ENCODE measurements at places on chromosomes 13 and 19.

- DNase-seq = no peak
Observed at GRCh38 chr19:3798137-3798536, 12.0 kb upstream of the MATK start.

DNA sequence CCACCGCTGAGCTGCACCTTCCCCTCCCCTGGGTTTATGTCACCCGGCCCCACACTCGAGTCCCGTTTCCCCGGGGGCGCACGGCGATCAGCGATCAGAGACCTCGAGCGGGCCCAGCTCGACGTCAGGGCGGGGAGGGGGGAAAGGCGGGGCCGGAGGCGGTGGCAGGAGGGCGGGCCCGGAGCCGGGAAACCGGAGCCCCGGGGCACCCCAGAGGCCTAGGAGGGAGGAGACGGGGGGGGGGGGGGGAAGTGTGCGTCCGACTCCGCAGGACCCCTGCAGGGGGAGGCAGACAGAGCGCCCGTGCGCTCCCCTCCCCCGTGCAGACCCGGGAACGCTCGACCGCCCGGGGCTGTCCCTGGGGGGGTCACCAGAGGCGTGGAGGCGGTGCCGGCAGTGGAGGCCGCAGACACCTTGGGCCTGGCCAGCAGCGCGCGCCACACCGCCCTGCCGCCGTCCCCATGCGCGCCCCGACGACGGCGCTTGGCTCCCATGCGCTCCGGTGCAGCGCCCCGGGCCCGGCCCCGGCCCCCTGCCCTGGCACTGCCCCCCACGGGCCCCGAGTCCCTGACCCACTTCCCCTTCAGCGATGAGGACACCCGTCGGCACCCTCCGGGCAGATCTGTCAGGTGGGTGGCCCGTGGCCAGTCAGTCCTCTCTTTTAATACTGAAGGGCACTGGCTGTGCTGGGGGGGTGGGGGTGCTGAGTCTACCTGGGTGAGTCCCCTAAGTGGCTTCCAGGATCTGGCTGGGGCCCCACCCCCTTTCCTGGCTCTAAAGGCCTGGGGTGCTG lies 11.8 kb downstream of the PDE4A start:
- no peak for DNase-seq

GRCh38 chr19:30556230-30556711 lies 184.1 kb downstream of the ZNF536 start:
- no peak for DNase-seq

GRCh38 chr13:99334221-99334620 lies 27.0 kb upstream of the GPR183 start:
- DNase-seq = no peak

DNA sequence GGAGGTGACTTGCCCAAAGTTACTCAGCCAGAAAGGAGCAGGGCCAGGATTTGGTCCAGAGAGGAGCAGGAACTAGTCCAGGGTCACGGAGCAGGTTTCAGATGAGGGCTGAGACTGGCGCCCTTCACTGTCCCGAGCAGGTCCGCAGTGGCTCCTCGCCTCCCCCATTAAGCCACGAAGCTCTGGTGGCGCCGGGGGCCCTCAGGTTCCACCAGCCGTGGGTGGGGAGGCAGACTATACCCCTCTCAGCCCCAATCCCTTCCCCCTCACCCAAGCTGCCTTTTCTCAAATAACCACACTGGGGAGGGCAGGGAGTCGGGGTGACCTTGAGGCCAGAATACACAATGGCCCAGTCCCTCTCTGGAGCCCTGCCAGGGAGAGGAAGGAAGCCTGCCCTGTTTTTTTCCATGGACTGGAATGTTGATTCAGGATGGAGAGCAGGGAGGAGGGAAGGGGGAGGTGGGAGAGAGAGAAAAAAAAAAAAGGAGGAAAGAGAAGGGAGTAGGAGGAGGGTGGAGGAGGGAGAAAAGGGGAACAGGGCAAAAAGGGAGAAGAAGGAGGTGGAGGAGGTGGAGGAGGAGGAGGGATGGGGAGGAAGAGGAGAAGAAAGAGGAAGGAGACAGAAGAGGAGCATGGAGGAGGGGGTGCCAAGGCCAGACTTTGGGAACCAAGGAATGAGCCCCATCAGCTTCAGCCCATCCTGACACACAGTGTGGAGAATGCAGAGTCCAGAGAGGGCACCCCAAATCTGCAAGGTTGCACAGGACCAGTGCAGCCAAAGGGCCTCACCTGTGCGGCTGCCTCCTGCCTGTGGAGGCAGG lies 19.7 kb downstream of the CEACAM16 start:
- DNase-seq = peak; percentile 36

GRCh38 chr13:98880677-98881076 lies 97.2 kb downstream of the DOCK9 start:
- DNase-seq = no peak

GRCh38 chr13:108859197-108860012 lies 230.0 kb downstream of the MYO16 start:
- no peak for DNase-seq

- no peak for DNase-seq
Observed at GRCh38 chr19:6262519-6262918, 17.3 kb downstream of the MLLT1 start.

DNA sequence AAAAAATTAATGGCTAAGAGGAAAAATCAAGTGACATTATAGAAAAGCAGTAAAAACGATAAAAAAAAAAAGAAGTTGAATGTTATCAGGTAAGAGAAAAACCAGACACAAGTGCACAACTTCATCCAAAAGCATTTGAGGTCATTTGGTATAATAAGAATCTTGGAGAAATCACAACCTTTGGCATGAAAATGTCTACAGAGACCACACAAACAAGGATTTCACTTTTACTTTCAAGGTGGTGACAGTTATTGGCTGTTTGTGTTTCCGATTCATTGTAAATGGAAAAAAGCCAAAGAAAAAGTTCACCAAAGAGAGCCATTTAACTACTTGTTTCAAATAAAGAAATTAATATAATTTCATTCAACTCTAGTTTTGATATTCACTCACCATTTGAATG lies 1193.5 kb downstream of the PCDH9 start:
- DNase-seq = no peak
